ENCODE measurements at places on chromosomes 3 and 15.

DNA sequence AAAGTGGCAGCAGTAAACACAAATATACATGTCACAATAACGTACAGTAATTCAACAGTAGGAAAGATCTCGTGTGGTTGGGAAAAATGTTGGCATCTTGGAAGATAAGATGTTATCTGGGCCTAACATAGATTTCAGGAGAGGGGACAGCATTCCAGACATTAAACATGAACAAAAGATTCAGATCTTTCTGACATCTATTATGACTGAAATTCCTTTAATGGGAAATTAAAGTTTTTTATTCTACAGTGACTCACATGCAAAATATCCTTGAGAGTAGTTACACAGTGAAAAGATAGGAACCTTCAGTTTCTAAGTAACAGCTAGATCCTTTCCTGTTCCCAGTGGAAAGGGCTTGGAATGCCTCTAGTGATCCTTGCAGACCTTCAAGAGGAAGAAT lies 9.2 kb downstream of the NDUFB5 start:
- DNase-seq, result no peak

DNA sequence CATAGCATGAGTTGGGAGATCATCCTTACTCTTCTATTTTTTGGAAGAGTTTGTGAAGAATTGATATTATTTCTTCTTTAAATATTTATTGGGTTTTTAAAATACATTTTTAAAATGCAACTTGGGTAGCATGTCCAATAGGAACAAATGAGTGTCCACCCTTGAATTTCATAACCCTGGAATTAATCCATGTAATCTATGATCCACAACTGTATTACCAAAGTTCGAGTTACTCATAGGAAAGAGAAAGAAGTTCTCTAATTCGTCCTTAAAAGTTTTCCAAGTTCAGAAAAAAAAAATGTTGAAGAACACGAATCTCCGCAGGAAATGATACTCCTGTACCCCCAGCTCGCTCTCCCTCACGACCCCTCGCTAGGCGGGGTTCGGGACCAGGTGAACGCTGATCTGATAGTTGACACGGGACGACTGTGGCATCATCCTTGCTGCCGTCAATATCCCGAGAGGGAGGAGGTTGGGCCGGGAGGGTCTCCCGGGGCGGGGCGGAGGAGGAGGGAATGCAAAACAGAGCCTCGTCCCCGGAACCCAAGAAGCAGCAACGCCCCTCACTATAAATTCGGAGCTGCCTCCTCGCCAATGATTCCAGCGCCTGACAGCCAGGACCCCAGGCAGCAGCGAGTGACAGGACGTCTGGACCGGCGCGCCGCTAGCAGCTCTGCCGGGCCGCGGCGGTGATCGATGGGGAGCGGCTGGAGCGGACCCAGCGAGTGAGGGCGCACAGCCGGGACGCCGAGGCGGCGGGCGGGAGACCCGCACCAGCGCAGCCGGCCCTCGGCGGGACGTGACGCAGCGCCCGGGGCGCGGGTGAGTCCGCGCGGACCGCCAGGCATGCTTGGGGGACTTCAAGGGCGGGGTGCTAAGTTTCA lies at the start of gene AGTR1:
TSS of gene AGTR1 (plus strand) at position 598 of the 884 bp plus-strand sequence. CDS start 43,133 bp downstream, outside the sequence.
- DNase-seq, result no peak

DNA sequence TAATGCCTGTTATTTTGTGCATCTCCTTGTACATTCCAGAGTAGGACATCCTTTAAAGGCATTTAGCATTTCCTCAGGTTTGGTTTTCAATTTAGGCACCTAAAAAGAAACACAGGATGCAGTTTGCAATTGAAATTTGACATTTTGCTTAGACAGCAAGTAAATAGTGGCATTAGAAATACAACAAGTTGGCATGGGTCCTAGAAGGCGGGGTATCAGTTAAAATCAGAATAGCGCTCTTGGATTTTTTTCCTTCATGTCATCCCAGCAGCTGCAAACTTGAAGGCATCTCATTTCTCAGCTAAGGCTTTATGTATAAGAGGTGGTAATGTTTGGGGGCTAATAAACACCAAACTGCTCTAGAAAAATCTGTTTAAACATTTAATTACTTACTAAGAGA lies 47.5 kb upstream of the SKOR1 start:
- DNase-seq, result no peak

DNA sequence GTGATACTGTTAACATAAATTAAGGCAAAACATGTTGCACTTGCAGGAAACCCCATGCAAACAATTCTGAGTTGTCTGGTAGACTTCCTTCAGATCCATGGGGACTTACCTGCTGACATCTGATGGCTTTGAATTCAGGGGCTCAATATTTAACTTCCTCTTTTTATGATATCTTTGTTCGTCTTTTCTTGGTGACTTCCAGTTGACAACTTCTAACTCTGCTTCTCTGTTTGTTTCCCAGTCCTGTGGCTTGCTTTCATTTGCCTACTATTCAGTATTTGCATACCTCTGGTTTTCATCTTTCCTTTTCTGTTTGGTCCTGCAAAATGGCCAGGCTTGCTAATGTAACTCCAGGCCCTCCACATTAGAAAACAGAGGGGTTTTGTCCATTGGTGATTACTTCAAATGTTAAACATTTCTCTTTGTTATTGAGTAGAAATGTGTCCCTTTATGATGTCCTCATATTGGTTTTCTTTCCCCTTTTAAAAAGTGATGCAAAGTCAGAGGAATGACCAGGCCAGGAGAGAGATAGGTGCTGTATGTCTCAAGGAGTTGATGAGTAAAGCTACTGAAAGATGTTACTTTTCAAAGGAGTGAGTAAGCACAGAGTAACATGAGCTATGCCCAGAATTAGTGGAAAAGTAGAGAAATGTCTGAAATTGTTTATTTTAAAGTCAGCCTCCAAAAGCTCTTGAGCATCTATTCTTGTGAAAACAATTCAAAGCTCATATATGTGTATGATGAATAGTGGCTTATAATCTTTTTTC lies 335.9 kb downstream of the LPP start:
- no peak for DNase-seq

DNA sequence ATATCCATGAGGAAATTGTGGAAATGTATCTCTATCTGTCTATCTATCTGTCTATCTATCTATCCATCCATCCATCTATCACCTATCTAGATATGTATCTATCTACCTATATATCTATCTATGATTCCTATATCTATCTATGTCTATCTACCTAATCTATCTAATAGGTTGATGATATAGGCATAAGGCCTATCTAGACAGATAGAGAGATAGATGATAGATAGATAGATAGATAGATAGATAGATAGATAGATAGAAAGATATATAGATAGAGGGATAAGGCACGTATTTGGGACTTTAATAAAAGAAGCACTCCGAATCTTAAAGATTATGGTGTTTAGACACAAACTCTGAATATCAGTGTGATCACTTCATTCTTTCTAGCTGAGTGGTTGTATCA lies 58.1 kb downstream of the DIPK2A start:
- no peak for DNase-seq

DNA sequence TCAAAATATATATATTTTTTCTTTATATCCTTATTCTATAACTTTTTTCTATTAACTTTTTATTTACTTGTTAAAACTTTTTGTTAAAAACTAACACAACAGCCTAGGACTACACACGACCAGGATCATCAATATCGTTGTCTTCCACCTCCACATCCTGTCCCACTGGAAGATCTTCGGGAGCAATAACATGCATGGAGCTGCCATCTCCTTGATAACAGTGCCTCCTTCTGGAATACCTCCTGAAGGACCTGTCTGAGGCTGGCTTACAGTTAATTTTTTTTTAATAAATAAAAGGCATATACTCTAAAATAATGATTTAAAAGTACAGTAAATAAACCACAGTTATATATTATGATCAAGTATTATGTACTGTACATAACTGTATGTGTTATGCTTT lies 58.9 kb downstream of the SFMBT1 start:
- DNase-seq, result no peak

DNA sequence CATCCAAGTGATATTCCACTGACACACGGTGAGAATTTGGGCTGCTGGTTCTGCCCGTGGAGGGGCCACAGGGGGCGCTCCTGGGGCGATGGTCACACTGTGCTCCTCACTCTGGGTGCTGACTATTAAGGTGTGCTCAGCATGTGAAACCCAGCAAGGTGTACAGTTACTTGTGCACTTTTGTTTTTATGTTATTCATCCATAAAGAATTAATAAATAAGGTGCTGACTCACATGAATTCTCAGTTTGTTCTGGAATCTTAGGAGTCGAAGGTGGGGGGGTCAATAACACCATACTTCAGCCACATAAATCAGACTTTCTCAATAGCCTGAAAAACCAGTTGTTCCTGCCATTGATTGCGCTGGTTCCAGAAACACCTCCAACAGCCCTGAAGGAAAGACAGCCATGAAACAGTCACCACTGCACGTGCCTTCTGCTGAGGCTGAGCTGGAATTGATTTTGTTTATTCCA lies 53.5 kb upstream of the SPATA12 start:
- no peak for DNase-seq
